ENCODE measurements at places on chromosomes 11 and 22.
A peak's percentile ranks its signal among the peaks of the same experiment; 100 is the strongest.

DNA sequence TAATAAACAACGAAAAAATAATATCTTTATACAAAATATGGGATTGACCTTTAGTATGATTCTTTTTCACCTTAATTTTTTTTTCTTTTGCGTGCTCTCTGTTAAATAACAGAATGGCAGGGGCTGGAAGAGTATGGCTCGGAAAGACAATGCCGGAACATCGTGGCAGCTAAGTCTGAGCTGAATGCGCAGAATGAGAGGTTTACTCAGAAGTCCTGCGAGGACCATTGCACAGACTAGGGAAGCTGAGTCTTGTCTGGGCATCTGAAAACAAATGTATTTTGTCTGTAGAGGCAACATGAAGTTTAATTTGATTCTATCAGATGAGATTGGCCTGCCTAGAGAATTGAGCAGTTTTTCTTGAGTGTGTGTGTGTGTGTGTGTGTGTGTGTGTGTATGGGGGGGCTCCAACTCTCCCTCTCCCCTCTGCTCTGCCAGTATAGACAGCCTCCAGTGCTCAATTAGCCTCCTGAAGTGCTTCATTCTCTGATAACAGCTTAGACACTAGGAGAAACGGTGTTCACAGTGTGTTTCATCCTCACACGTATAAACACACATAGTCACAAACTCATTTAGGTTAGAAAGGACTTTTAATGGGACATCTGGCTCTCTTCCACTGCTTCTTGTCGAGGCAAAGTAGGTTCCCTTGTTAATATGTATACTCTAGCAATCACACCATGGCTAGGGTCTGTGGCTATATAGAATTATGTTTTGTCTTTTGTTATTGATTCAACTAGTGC, 244.3 kb upstream of the SORL1-AS1 start:
- no peak for DNase-seq

DNA sequence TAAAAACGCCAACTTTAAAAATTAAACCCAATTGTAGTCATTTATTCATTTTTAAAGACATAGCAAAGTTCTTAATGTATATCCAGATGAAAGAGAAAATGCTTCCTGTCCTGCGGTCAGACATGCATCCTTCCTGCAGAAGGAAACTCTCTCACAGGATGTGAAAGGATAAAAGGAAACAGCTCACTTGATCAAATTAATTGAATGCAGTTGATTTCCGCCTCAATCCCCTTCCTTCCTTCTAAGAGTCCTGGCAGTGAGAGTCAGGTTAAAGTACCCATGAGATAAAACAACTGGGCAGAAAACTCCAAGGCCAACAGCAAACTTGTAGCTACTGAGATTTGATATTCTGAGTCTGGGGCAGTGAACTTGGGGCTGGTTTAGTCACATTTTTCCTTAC, 38.5 kb downstream of the CWC15 start:
- DNase-seq: no peak

DNA sequence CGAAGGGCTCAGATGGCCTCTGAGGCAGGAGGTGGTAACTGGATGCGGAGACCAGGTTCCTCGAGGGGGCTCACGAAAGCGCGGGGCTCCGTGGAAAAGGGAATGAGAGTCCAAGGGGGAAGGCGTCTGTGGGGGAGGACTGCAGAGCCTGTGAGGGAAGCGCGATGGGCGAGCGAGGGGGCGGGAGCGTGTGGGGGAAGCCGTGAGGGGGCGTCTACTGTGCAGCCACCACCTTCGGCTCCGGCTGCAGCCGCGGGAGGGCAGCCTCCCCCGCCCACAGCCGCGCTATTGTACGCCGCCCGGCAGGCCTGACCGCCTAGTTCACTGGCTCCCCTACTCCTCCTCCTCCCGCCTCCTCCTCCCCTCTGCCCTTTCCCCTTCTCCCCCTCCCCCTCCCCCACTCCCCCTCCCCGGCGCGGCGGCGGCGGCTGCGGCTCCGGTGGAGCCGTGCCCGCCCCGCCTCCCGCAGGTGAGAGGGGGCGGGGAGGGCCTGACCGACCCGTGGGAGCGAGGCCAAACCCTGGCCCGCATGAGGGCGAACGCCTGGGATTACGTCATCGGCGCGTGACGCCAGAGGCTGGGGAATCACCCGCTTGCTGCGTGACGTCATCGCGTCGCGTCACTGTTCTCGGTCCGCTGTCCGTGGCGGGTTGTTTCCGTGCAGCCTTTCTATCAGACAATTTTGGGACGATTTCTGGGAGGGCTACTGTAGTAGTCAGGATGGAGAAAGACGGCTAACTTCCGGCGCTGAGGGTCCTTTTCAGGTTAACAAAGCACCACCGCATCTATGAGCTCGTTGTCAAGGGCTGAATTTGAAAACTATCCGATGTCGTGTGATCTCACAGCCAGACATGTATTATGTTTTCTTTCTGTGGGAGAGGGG, at the start of gene PAK1:
Gene PAK1 (minus strand): TSS at position 294 of the 883 bp plus-strand sequence. CDS start 81,574 bp downstream, outside the sequence.
- peak; percentile 81 for DNase-seq

DNA sequence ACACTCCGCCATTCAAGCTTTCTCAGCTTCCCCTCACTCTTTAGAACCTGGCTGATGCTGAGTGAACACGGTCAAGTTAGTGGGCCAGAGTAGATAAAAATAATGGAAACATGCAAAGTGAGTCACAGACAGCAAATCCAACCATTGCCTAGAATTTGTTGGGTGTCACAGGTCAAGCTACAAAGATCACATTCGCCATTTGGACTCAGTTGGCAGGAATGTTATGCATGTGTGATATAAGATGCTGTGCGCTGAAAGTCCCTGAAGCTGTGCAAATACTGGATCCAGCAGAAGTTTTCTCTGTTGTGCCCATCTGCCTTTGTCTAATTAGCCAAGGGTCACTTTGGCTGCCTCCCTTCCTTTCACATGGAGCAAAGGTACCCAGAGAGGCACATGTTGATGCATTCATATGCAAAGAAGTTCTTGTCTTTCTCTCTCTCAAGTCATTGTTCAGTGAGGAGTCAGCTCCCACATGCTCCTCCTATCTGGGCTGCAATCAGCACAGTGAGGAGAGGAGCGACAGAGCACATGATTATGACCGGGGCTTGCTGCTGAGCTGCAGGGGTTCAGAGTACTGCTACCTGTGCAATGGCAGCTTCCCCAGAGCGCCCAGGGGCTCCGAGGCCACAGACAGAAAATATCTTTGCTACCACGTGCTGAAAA, 39.7 kb downstream of the FLI1 start:
- no peak for DNase-seq

DNA sequence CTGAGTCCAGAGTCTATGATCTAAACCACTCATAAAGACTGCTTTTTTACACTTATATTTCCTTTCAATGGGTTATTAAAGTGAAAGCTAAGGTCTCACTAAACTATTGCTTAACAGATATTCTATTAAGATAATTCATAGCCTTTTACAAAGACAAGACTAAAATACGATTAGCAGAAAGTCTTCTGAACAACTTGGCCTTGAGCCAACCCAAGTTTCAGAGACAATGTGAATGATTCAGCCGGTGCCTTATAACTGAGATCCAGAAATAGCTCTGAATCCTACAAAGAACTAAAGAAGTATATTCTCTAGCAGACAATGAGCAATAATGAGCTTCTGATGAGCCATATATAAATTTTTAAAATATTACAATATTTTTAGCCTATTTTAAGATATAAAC, 41.5 kb upstream of the CARD18 start:
- no peak for DNase-seq

DNA sequence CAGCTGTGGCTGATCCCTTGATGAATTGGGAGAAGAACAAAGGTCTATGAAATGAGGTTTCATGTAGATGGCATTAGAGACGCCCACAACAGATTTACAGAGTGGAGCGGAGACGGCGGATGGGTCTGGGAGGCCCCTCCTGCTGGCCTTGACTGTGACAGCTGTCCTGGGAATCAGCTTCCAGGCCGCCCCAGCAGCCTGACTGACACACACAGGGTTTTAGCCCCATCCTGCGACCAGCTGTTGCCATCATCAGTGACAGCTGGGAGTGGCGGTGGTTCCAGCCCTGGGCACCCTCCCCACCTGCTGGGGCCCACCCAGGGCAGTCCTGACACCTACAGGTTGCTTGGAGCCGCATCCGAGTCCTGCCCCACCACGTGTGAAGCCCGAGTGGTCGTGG, 64.0 kb upstream of the PPP6R3 start:
- no peak for DNase-seq

DNA sequence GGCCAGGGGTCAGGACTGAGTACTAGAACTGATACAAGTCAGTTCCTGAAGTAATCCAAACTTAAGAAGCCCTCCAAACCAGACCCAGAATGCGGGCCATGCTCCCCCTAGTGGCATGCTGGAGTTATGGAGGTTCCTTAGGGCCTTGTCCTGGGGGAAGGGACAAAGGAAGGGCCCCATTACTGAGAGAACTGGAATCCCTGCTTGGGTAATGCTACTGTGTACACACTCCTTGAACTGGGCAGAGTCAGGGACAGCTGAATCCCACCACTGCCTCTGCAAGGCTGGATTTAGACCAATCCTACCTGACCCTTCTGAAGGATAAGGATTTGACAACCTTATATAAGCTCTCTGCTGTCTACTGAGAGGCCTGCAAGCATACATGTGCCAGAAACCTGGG, 97.3 kb upstream of the AKIP1 start:
- DNase-seq: peak; percentile 53

GRCh38 chr22:35266277-35266676, 9.0 kb downstream of the HMGXB4 start:
- DNase-seq: no peak

DNA sequence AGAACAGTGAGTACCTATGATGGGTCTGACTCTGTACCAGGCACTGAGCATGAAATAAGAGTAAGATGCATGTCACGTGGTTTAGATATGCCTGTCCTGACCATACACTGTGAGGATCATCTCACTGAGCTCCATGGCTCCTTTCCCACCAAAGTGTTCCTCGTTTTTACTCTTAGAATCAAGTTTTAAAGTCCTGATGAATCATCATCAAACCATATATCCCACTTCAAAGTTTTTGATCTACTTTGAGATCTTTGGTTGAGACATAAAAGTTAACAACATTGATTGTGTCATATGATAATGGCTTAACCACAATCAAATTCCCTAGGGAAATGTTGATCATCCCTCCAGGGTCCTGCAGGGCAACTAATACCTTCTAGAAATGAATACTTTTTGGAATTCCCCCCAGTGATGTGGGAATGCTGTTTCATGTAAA, 12.8 kb downstream of the ETS1 start:
- no peak for DNase-seq
